ENCODE measurements at places on chromosomes 3 and 15.

- DNase-seq, result no peak
These were observed 36.1 kb upstream of the ACKR4 start for GRCh38 chr3:132561003-132561402.

DNA sequence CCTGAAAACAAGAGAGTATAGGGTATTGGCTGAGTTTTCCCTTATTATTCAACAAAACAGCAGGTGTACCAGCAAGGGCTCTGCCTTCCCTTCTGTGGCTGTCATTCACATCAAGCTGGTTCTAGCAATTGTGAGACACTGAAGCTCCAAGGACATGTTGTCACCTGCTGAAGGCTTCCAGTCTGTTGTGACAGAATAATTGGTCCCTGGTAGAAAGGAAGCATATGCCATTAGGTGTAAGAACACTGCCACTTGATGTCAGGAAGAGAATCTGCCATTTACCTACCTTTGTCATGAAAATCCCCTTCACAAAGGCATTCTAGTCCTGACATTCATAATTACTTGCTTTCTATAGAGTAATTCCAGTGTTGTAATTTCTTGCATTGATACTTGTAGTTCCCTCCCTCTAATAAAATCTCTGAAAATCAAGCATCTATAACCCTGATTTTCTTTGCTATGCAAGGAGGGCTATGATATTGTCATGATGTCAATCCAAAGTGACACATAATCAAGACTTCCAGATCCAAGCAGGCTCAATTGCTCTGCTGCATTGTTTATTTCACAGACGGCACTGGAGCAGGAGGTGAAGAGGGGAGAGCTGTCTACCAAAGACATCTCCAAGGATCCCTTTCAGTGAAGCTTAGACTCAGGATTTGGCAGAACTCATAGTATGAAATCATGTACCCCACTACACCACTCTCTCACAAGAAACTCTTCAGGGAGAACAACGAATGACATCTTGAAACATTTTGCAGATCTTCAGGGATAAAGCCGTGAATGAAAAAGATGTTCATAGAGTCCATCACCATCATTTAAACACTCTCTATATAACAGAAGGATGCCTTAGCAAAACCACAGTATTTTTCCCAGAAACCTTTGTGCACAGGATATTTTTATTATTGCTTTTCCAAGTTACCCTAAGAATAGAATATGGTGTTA lies 425.3 kb downstream of the RBMS3 start:
- peak; percentile 79 for DNase-seq

GRCh38 chr15:53811530-53811929 lies 52.1 kb upstream of the WDR72 start:
- no peak for DNase-seq

- no peak for DNase-seq
These were observed 37.5 kb downstream of the TPM1 start for GRCh38 chr15:63079947-63080626.

GRCh38 chr15:69093127-69093526 lies 67.3 kb upstream of the GLCE start:
- no peak for DNase-seq

DNA sequence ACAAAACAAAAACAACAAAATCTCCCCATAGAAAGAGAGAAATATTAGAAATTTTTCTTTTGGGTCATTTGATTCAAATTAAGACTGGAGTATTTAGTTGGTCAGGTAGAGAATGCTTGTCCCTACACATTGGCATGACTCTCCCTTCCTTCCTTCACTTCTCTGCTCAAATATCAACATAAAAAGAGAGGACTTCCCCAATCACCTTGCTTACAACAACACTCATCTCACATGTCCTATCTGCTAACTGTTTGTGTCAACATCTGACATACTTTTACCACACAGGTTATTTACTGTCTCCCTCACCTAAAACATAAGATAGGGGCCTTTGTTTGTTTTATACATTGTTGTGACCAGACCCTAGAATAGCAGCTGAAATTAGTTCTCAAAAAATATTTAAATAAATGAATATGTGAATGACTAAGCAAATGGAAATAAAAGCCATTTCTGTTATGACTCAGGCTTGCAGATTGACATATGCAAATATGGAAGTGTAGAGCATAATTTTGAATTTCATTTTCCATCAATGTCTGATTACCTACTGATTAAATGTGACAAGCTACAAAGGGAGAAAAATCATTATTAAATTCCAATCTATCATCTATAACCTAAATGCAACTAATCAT lies 304.8 kb downstream of the CTNNB1 start:
- no peak for DNase-seq

GRCh38 chr3:130711565-130712324 lies 34.9 kb downstream of the PIK3R4 start:
- no peak for DNase-seq

- DNase-seq, result peak; percentile 25
These were observed 720.2 kb upstream of the GOLIM4 start for GRCh38 chr3:168815946-168816345.

GRCh38 chr15:78343276-78344060 lies 3.3 kb downstream of the CRABP1 start:
- DNase-seq, result no peak

GRCh38 chr3:94232921-94233320 lies 170.1 kb downstream of the NSUN3 start:
- DNase-seq, result no peak

GRCh38 chr15:47334805-47335535 lies 382.3 kb upstream of the SEMA6D start:
- DNase-seq, result no peak

- no peak for DNase-seq
These were observed 32.2 kb upstream of the SNRPA1 start for GRCh38 chr15:101327147-101327740.

GRCh38 chr3:64351713-64352638 lies 126.7 kb upstream of the PRICKLE2 start:
- no peak for DNase-seq

DNA sequence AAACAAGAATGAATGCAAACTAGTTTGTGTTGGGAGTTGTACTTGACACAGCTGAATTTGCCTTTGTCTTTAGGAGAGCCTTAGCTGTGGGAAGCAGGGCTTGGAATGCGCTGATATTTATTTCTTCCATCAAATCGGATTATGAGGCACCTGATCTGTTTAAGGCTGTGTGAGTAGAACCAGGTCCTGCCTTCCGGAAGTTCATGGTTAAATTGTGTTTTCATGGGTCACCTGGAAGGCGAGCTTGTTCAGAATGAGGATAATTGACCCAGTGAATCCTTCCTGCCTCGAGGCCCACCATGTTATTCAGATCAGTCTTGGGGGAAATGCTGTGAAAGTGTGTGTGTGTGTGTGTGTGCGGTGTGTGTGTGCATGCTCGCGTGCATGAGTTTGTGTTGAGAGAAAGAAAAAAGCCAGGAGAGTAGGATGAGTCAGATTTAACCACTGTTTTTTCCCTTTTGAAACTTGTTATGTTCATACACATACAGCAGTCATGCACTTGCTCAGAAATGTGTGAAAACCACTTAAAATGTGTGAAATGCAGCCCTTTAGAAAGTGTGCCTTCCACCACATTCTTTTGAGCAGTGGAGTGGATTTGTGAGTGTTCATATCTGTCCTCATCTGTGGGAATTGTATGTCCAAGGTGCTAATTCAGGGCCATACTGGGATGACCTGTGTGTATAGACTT lies 36.7 kb downstream of the SMAD3 start:
- no peak for DNase-seq

DNA sequence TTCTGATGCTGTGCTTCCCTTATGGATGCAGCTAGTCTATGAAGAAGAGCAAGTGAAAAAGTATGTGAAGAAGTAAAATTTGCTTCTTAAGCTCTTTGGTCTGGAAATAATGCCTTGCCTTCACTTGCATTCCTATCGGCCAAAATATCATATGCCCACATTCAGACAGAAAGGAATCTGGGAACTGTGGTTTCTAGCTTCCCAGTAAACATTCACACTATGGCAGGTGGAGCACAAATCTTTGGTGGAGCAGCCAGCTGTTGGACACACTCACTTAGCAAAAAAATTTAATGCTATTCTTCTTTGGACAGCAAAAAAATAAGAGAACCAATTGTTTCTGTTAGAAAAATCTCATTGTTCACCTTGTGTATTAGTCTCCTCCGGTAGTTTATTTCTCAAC lies 12.3 kb upstream of the COL6A6 start:
- no peak for DNase-seq

- DNase-seq, result no peak
These were observed 40.1 kb downstream of the FBLN2 start for GRCh38 chr3:13588993-13589392.

- no peak for DNase-seq
These were observed 145.5 kb upstream of the UMPS start for GRCh38 chr3:124584552-124585391.

DNA sequence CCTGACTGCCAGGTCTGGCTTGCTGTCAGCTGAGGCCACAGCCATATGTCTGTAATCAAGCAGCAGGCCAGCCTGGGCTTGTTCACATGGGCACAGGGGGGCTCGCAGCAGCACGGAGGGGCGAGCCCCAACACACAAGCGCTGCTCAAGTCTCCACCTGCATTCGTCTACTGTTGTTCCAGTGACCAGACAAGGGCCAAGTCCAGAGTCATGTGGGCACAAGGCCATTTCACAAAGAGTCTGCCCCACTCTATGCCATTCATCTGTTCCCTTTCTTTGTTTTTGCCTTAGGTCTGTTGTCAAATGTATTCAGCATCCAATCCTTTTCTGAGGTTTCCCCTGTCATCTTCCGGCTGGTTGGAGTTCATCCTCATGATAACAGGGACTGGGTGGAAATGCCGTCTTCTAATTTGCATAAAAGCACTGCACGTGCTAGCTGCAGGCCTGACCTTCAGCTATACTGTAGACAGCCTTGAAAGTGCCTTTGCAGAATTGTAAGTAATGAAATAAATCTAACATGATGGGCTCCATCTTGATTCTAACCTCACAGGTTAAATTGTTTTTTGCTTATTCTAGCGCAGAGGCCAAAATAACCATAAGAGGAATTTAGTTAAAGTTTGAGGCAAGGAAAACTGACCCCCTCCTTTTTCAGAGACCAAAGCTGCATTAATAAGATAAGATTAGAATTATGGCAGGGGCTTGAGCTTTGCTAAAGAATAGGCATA lies 28.6 kb upstream of the KBTBD12 start:
- DNase-seq, result peak; percentile 20

DNA sequence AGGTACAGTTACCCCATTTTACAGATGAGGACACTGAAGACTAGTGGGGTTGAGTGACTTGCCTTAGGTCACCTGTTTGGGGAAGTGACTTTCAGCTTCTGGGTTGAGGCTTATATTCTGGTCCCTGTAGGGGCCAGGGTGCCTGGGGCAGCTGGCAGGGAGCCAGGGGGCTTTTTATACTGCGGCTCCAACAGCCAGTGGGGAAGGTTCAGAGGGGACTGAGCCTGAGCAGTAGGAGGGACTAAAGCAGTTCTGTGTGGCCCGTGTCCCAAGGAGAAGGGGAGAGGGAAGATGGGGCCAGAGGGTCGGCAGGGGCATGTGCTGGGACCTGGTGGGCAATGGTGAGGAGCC lies 37.7 kb downstream of the SLC6A6 start:
- DNase-seq, result no peak

DNA sequence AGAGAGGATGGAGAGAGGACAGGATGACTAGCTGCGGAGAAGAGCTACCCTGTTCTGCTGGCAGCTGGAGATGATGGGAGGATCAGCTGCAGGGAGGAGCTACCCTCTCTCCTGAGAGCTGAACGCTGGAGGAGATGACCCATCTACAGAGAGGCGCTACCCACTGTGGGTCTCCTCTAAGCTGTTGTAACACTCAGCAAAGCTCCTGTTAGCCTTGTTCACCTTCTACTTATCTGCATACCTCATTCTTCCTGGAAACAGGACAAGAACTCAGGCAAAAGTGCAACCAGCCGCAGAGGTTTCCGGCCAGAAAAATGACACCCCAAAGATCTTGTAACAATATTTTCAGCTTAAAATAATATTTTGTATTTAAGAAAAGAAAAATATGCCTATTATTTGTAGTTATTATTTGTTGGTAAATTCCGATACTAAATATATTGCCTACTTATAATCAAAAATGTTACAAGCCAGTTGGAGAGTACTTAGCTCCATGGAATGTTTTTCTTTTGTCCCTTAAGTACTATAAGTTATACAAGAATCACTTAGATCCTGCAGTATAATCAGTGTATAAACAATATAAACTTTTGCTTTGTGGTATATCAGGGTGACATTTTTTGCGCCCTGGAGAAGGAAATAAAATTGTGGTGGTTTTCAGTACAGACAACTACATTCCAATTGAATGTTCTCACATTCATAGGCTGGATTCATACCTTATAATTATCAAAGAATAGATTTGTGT lies 1188.0 kb upstream of the CADM2 start:
- DNase-seq, result no peak

GRCh38 chr3:175411405-175411804 lies 552.3 kb downstream of the NAALADL2 start:
- no peak for DNase-seq

GRCh38 chr3:112755845-112756613 lies 90.6 kb downstream of the CD200R1L start:
- no peak for DNase-seq

GRCh38 chr3:16252243-16252978 lies 12.3 kb downstream of the DPH3 start:
- no peak for DNase-seq

DNA sequence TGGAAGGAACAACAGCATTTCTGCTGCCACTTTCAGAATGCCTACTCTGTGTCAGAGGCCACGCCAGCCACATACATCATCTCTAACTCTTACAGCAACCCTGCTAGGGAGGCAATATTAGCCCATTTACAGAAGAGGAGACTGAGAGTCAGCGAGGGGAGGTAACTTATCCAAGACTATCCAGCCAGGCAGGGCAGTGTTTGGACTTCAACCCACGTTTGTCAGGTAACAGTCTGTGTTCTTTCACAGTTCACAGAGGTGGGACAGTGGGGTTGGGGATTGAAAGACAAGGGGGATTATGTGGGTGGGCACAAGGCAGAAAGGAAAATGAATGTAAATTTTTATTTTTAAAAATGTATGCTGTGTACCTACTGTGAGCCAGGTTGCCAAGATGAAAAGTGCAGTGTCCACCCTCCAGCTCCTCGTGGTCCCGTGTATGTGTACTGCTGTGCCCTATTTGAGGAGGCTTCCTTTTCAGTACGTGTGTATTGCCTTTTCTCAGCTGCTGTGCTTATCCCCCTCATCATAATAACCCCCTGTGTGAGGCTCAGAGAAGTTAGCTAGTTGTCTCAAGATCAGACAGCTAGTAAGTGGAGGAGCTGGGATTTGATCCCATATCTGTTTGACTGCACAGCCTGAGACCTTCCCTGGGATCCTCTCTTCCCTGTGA lies 16.5 kb upstream of the ATP2B2 start:
- DNase-seq, result no peak
